ENCODE measurements at places on chromosomes 16 and 17. TPM values are rescaled to one million over a fixed set of nuclear protein-coding genes. Genes with fewer than 3 reads are reported as not detected.

The CACNA1G gene
- not detected for total RNA-seq

The CACNG1 gene
- not detected for total RNA-seq

The NXN gene
- 0.97 TPM for total RNA-seq

The FOXL1 gene
- total RNA-seq: not detected

The NPIPB9 gene
- total RNA-seq: 3.7 TPM

The SLC4A1 gene
- total RNA-seq: not detected

The ABCA9 gene
- total RNA-seq: not detected

The CA7 gene
- not detected for total RNA-seq

The TRAPPC1 gene
- total RNA-seq: 278 TPM

The PABPN1L gene
- total RNA-seq: not detected

The NUFIP2 gene
- total RNA-seq: 64.5 TPM

The TMUB2 gene
- 26.7 TPM for total RNA-seq

The TEKT1 gene
- not detected for total RNA-seq

The FZD2 gene
- total RNA-seq: 0.29 TPM

The AMFR gene
- total RNA-seq: 39.0 TPM

The LITAFD gene
- not detected for total RNA-seq

The DECR2 gene
- total RNA-seq: 6.3 TPM

The FOXN1 gene
- not detected for total RNA-seq

The MYH8 gene
- not detected for total RNA-seq

The PRM2 gene
- not detected for total RNA-seq

The NUTF2 gene
- total RNA-seq: 134 TPM

The PIPOX gene
- total RNA-seq: 0.53 TPM

The MYL4 gene
- total RNA-seq: not detected
